ENCODE measurements at places on chromosomes 12 and 14. TPM values are rescaled to one million over a fixed set of nuclear protein-coding genes. Genes with fewer than 3 reads are reported as not detected.

The SLC25A47 gene
- not detected for total RNA-seq

DNA sequence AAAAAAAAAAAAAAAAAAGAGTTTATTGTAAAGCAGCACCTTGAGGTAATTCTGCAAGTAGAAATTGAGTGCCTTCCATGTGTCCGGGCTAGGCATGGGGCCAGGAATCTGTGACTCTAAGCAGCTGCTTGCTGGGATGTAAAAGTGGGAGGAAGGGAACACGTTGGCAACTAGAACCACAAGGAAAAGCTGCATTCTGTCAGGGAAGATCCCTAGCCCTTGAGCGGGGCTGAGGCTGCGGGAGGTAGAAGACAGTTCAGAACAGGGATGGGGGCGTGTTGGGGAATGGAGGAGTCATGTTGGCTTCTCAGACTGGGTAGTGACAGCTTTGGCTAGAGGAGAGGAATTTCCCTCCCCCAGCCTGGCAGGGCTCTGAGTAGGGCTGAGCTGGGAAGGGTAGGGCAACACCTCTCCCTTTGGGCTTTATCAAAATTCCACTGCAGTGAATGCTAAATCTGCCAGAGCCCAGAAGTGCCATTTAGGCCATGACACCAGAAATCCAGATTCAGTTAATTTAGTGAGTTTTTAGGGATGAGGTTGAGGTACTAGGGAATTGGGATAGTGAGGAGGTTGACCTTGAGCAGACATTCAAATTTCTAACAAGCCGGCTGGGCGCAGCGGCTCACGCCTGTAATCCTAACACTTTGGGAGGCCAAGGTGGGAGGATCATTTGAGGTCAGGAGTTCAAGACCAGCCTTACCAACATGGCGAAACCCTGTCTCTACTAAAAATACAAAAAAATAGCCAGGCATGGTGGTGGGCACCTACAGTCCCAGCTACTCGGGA, 3.4 kb upstream of the TRAFD1 start:
- no peak for DNase-seq

DNA sequence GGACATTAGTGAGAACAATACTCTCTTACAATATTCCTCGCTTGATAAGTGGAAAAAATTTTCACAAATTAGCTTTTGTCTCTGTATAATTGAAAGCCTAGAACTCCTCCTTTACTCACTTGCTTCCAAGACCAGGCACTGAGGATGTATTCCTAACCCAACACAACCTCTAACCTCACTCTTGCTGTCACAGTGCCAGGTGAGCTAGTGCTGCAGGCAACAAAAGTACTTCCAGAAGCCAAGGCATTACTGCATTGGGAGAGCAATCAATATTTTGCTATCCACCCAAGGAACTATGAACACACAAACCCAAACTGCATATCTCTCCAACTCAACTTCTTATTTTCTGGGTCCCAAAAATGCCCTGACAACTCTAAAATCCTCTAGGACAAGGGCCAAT, 1081.0 kb downstream of the VRK1 start:
- DNase-seq = no peak

The ENTPD5 gene
- 14.7 TPM for total RNA-seq

The CSRP2 gene
- total RNA-seq = 0.44 TPM

- peak; percentile 30 for DNase-seq
Observed at GRCh38 chr12:62267480-62267879, 7.3 kb downstream of the USP15 start.

GRCh38 chr14:56137849-56138248, 19.6 kb downstream of the PELI2 start:
- no peak for DNase-seq

- DNase-seq = no peak
Observed at GRCh38 chr12:78306236-78306635, 475.5 kb downstream of the NAV3 start.

- DNase-seq = no peak
Observed at GRCh38 chr12:102603021-102603420, 122.7 kb upstream of the IGF1 start.

GRCh38 chr12:61765926-61766325, 494.3 kb upstream of the USP15 start:
- DNase-seq = no peak

- no peak for DNase-seq
Observed at GRCh38 chr12:24328261-24328660, 378.8 kb upstream of the SOX5 start.

DNA sequence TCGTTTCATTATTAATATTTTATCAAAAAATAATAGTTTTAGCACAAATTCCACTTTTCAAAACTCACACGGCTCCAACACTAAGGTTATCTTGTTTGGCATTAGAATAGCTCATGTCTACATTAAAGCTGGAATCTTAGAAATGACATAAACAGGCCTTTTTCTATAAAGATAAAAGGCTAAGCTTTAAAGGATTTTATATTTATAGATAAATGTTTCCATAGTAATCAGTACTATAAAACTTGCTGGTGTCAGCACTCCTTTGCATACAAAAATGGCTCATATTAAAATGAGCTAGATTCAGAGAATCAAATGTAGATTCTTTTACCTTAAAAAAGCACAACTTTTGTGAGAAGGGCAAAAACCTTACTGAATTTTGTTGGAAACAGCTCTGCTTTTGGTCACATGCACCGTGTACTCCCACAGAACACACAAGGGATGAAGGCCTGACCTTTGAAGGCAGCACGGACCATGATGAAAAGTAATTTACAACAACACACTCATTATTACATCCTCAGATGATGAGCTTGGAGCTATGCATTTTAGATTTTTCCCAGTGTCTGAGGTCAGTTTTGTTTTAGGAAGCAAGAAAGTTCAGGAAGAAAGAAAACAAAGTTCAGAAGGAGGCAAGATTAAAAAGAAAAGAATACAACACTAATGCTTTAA, 202.8 kb downstream of the BCAT1 start:
- no peak for DNase-seq

GRCh38 chr14:100033347-100034075, 31.7 kb upstream of the EVL start:
- no peak for DNase-seq
